ENCODE measurements at places on chromosomes 13 and 19.
A peak's percentile ranks its signal among the peaks of the same experiment; 100 is the strongest.

GRCh38 chr19:51719251-51719988 lies 4.4 kb downstream of the HAS1 start:
- no peak for DNase-seq

DNA sequence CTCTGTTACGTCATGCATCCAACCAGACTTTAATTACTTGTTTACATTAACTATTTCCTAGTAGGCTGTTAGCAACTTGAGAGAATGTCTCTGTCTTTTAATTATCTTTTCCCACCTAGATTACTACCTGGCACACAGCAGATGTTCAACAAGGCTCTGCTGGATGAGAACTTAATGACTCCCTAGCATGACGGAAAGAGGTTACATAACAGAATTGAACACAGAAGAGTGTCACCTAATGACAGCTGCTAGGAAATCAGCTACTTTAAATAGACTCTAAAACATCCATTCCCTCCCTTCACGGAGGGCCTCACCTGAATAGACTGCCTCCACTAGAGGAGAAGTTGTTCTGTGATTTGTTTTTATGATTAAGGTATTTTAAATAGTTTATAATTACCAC lies 110.8 kb downstream of the TEX29 start:
- no peak for DNase-seq

- no peak for DNase-seq
Measured at GRCh38 chr19:47352095-47352494, 3.0 kb downstream of the DHX34 start.

GRCh38 chr19:41753936-41754529 lies 1.3 kb upstream of the CEACAM6 start:
- DNase-seq, result peak; percentile 32

DNA sequence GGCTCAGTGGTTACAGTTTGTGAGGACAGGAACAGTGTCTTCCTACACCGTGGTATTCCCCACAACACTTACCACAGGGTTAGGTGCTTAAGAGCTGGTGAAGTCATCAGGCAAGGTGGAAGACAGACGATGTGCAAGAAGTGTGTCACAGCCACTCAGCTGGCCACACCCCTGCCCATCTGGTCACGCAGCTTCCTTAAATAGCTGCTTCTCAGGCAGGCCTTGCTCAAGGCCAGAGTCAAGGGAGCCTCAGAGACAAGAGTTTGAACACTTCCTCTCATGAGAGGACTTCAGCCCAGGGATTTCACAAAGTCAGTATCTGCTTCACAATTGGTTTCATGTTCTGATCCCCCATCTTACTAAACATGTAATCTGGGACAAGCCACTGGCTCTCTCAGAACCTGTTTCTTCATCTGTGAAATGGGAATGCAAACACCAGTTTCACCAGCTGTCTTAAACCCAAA lies 80.3 kb upstream of the FRY start:
- peak; percentile 3 for DNase-seq

DNA sequence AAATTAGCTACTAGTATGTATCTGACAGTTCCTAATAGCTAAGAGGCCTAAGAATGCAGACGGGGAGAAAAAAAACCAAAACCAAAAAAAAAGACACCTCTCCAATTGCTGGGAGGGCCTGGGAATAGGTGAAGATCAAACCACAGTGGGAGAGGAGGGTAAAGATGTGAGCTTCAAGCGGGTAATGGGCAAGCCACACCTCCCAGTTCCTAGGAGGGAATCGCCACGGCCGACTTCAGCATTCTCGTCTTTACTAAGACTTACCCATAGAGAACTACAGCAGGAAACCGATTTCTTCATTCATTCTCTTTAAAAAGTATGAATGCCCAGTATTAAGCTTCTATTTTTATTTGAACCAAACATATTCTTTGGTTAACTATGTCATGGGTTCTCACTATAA lies 5.6 kb upstream of the EEF1AKMT1 start:
- no peak for DNase-seq

DNA sequence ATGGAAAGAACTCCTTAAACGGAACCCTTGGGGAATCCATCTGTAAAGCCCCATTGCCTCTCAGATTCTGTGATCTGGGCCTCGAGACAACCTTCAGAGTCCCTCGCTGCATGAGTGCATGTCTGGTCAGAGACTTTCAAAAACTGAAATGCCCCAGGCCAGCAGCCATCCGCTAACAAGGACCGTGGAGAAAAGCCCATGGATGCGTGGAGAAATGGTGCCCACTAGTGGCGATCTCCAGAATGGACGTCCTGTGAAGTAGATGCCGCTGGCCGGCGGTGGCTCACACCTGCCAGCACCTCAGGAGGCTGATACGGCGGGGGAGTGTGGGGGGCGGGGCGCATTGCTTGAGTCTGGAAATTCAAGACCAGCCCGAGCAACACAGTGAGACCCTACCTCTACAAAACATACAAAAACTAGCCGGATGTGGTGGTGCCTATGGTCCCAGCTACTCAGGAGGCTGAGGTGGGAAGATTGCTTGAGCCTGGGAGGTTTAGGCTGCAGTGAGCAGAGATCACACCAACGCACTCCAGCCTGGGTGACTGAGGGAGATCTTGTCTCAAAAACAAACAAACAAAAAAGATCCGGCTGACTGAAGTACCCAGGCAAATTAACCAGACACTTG lies 7.9 kb upstream of the CDC16 start:
- peak; percentile 70 for DNase-seq

GRCh38 chr13:109100705-109101304 lies 471.4 kb downstream of the MYO16 start:
- no peak for DNase-seq

GRCh38 chr19:58010507-58010906 lies 7.9 kb upstream of the ZNF606 start:
- no peak for DNase-seq
